ENCODE measurements at places on chromosomes 12 and 14.

GRCh38 chr14:90755661-90756304 lies 60.4 kb downstream of the TTC7B start:
- DNase-seq = no peak

DNA sequence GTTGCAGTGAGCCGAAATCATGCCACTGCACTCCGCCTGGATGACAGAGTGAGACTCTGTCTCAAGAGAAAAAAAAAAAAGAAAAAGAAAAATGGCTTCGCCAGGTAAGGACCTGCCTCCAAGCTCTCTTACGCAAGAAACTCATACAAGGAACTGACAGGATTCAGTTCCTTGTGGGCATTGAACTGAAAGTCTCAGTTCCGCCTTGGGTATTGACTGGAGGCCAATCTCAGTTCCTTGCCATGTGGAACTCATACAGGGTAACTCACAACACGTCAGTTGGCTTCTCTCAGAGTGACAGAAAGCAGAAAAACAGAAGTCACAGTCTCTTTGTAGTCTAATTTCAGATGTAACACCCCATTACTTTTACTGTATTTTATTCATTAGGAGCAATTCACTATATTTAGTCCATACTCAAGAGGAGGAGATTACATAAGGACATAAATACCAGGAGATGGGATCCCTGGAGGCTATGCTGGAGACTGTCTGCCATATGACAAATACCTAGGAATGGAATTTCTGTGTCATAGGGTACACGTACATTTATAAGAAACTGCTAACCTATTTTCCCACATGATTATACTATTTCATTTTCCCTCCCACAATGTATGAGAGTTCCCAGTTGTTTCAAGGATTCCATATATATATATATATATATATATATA lies 11.4 kb upstream of the NOPCHAP1 start:
- DNase-seq = no peak

- DNase-seq = no peak
Observed at GRCh38 chr12:4293299-4293965, 19.9 kb downstream of the CCND2 start.

DNA sequence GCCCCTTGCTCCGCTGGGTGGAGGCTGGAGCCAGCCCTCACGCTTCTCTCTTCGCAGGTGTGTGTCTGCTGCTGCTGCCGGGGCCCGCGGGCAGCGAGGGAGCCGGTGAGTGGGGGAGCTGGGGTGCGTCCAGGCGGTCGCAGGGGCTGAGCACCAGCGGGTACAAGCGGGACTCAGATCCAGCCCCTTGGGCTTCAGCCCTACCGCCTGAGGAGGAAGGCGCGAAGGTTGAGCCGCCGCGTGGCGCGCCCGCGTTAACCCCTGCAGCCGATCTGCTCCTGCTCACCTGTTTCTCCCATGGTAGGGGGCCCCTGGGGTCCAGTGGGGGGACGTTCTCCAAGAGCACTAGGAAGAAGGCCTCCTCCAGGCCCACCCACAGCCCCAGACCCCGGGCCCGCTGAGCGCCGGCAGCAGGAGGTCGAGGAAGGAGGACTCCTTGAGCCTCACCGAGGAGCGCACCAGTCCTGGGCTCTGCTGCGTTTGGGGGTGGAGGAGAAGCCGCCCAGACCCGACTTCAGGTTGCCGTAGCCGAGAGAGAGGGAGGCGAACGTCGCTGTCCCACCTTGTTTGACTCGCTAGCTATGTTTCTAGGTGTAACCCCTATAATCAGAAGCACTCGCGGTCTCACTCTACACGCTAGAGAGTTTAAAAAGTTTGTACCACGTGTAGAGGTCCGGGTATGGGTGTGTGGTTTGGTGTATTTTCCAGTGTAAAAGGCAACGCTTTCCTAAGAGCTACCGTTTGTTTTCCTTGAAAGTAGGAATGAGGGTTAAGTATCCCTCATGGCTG lies 834 bp downstream of the COCH start:
- DNase-seq = no peak

DNA sequence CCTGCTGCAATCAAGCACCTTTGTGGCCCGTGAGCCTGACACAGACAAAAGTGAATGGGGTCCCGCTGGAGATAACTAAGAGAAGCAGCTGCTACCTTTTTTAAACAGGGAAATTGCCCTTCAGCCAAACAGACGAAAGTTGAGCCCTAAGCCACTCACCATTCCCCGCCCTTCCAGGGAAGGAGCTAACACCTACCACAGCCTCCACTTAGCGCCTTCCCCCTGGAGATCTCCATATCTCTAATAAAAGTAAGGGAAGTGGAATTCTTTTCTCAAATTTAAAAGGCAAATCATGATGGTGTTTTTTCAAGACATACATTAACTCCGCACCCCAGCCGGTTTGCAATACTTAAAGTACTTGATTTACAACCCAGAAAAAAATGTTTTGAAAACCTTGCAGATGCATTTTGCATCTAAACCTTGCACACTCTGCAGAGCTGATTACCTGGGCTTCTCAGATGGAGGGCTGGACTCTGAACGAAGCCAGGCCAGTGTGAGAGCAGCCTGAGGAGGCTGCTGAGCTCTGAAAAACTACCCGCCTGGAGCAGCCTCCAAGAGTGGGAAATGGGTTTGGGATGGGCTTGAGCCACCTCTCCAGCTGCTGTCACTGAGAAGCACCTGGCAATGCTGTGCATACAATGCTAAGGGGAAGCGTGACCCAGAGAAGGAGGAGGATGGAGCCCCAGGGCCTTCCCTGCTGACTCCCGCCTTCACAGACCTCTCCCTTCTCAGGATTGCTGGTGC lies 10.0 kb downstream of the NUAK1 start:
- DNase-seq = no peak

GRCh38 chr14:95486875-95487668 lies 29.4 kb downstream of the SYNE3 start:
- no peak for DNase-seq

DNA sequence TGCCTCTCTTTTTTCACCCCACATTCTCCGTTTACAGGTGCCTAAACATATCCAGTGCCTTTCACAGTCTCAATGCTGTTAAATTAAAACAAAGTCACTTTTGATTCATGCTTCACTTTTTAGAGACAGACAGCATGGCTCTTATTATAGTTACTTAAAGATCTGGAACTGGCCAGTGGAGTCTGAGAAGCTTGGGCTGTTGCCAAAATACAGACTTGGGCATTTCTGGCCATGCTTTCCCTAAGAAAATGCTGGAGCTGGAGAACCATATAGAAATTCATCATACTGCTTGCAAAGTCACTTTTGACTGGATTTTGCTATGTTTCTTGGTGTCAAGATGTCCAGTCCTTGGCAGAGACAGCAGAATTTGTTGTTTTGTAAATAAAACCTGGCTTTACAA lies 12.2 kb upstream of the GPR68 start:
- peak; percentile 63 for DNase-seq

DNA sequence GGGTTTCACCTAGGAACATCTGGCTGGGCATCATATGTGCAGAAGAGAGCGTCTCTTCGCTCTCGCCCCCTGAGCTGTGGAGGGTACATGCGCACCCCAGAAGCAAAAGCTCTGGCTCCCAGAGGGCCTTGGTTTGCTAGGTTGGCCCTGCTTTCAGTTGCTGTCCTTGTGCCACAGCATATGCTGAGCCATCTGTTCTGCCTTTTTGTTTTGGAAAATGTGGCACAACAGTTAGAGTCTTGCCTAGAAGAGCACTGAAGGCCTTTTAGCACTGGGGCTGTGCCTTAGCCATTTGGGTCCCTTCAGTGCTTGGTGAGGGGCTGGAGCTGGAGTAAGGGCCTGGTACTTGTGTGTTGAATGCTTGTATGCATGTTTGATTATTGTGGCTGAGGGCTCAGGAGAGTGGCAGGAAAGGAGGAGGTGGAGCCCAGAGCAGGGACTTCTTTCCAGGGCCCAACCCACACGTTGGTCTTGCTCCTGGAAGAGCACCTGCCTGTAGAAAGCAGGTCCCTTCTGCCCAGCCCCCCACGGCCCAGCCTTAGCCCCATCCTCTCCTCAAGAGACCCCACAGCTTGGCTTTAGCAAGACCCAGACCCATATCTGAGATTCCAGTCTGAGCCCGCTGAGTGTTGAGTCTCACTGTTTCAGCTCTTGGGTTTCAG lies 113.7 kb downstream of the SLC25A47 start:
- peak; percentile 8 for DNase-seq

GRCh38 chr14:64992328-64992885 lies 5.7 kb downstream of the FNTB start:
- no peak for DNase-seq

DNA sequence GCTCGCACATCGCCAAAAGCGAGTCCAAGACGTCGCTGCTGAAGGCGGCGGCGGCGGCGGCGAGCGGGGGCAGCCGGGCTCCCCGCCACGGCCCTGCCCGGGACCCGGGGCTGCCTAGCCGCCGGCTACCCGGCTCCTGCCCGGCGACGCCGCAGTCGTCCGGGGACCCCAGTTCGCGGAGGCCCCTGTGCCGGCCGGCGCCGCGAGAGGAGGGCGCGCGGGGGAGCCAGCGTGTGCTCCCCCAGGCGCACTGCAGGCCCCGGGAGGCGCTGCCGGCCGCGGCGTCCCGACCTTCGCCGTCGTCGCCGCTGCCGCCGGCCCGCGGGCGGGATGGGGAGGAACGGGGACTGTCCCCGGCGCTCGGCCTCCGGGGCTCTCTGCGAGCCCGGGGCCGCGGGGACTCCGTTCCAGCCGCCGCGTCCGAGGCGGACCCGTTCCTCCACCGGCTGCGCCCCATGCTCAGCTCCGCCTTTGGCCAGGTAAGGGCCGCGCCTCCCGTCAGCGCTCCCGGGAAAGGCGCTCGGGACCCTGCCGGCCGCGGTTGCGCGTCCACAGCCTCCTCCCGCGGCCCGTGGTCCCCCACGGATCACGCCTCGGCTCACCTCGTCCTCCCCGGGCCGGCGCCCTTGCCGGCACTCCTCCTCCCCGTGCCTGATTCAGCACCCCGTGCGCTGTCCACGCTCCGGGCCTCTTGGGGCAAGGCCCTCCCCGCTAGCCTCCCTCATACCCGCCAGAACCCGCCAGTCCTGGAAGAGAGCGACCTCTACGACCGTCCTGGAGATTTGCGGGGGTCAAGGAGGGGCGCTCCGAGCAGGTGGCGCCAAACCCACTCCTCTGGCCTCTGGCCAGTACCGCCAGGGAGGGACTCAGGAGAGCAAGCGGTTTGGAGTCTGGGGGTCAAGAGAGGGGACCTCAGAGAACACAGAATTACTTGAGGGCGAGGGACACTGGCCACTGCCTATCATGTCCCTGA lies 721 bp downstream of the CABP1 start:
- peak; percentile 71 for DNase-seq

DNA sequence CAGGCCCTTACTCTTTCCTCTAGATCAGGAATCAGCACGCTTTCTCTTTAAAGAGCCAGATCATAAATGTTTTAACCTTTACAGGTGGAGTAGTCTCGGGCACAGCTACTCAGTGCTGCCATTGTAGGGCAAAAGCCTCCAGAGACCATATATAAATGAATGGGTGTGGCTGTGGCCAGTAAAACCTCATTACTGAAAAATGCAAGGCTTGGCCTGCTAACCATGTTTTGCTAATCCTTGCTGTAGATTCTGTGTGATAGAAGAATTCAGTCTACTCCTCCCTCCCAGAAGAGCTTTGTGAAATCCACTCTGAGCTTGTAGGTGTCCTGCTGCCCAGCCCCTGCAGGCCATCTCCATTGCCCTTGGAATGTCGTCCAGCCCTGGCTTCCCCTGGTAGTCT lies 58.1 kb downstream of the HSP90AA1 start:
- DNase-seq = no peak

DNA sequence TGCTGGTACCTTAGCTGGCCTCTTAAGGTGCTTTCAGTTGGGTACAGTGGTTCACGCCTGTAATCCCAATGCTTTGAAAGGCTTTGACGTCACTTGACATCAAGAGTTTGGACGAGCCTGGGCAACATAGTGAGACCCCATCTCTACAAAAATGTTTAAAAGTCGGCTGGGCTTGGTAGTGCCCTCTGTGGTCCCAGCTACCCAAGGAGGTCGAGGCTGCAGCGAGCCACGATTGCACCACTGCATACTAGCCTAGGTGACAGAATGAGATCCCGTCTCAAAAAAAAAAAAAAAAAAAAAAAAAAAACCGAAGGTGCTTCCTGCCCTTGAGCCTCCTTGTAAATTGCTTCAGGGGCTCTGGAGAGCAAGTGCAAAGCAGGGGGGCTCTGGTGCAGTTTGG lies 50.0 kb downstream of the ACACB start:
- DNase-seq = no peak

- no peak for DNase-seq
Observed at GRCh38 chr12:100801320-100801719, 6.7 kb downstream of the ANO4 start.

DNA sequence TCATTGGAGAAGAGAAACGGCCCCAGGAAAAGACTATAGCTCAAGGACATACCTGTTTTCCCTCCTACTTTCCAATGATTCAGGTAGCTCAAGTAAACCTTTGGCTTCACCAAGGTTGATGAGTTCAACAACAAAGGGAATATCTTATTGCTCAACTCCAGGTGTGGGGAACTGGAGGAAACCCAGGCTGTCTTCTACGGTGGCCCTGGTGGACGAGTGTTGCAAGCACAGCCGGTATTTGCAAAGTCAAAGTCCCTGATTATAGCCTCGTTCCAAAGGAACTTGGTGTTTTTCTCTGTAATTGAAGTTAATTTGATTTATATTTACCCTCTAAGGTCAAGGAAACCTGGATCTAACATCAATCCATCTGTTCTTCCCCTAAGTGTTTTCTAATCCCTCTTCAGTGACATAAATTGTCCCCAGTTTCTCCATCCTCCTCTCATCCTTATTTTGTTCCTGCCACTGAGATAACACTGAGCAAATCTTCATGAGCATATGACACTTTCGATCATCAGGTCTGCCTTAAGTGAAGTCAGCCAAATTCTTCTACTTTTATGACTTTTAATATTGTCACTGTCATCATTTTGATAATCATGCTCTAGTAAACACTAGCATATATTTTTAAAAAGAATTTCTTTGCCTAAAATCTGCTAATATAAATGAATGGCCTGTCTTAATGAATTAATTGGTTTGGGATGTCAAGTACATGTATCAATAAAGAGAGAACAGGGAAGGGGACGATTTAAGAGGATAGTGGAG lies 174.6 kb upstream of the TBX3 start:
- no peak for DNase-seq
